WERI-Rb-1 (cell line): ENCODE measurements at places on chromosomes 6 and 20.
A peak's percentile ranks its signal among the peaks of the same experiment; 100 is the strongest.

DNA sequence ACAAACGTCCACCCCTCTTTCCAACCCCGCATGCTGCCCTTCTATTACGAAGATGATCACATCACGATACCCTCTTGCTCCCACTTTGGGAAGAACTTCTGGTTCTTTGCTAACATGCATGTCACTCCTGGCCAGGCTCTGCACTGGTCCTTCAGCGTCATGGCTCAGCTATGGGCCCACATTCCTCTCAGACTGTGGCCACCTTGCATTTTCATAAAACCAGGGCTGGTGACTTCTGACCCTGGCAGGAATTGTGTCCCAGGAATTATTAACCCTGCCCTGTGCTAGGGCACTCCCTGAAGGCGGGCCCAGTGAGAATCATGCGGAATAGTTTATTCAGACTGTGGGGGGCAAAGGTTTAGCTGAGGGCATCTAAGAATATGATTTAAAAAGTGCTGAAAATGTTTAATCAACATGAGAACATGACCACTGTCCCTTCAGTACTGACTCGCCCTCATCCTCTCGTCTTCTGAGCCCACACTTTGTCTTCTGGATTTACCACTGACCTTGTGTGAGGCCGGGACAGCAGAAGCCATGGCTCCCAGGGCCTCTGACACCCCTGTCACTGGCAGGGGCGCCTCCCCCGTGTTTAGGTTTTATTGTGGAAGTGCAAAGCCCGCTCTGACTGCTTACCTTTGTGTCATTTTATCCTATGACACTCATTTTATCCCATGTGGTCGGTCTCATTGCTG, 38.1 kb upstream of the THBS2 start:
- DNase-seq: no peak

GRCh38 chr6:35356391-35356790, 14.0 kb downstream of the PPARD start:
- no peak for DNase-seq

GRCh38 chr6:14844411-14844810, 401.5 kb upstream of the JARID2 start:
- no peak for DNase-seq

GRCh38 chr20:6914986-6915385, 147.5 kb downstream of the BMP2 start:
- no peak for DNase-seq

GRCh38 chr6:33812669-33813068, 8.9 kb upstream of the MLN start:
- no peak for DNase-seq

DNA sequence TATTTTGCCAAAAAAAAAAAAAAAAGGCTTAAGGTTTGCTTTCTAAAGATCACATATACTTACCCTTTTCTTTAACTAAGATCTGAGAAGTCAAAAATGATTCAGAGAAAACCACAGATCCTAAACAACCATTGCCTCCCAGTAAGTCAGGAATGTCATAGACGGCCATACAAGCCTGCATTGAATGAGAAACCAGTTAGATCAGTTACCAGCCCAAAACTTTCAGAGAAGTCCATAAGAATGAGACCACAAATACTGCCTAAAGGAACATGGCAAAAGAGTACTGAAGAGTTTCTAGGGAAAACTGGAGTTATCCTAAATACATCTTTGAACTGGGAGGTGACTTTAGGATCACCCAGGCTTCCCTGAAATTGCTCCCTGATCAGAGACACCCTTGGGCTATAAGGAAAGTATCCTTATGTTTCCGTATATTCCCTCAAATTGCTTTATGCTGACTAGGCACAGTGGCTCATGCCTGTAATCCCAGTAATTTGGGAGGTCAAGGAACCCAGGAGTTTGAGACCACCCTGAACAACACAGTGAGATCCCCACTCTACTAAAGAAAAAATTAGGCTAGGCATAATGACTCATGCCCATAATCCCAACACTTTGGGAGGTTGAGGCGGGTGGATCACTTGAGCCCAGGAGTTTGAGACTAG, 79.4 kb upstream of the SLC4A11 start:
- DNase-seq: no peak

DNA sequence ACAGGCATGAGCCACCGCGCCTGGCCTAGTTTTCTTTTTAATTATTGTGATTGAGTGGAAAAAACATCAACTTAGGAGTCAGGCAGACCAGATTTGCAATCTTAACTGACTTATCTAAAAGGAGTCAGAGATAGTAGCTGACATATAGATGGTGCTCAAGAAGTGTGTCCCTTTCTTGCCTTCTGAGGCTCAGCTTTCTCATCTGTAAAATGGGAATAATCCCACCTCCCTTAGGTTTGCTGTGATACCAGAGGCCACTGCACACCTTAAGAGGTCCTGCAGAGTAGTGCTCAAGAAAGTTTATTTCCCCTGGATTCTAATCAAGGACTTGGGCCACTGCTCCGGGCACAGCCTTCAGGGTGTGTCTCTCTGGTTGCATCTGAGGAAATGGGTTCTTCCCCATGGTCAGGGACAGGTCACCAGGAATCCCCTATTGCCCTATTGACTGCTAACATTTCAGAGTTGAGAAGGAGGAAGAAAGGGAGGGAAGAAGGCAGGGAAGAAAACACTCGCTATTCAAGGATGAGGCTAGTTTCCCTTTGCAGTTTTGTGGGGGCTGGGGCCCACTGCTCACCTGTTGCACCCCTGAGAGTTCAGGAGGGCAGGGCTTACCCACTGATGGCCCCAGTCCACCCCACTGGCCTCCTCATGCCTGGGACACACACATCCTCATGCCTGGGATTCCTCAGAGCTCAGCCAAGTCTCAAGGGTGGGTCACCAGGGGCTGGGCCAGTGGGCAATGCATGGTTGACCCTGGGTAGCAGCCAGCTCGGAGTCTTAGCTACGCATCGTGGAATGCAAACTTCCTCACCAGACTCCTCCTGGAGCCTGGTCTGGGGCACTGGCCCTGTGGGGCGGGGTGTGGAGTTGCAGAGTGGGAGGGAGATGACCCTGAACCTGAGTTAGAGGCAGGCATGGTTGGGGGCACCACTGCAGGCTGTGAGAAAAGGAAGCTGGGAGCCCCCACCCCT, 21.2 kb downstream of the C6orf132 start:
- no peak for DNase-seq

GRCh38 chr6:157172231-157172701, 151.1 kb downstream of the TMEM242 start:
- DNase-seq: no peak

DNA sequence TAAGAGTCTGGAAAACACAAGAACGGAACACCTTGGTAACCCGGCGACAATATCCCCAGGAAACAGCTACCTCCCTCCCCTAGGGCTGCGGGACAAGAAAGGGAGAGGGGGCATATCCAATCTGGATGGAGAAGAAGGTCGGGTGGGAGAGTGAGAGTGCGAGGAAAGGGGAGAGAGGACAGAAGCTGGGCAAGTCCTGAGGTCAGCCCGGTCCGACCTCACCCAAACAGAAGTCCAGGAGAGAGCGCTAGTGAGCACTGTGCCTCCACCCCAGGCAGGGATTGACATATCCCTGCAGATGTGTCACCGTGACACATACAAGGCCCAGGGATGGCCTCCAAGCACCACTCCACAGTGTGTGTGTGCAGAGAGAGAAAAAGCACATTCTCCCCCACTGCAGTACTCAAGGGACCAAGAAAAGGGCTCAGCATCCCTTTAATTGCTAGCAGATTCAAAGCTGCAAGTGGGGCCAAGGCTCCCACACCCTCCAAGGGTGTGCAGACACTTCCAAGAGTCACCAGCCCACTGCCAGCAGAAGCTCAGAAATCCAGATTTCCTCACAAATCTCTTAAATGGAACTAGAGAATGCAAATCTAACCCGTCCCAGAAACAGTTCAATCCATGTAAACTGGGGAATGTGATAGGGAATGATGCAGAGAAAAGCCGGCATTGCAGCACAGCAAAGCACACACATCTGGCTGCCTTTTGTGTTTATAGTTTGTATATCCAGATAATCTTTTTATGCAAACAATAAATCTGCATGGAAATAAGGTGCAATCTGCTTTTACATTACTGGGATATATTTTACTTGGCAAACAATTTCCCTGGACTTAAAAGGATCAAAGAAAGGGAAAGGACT, 3.1 kb downstream of the PXDC1 start:
- peak; percentile 88 for DNase-seq

GRCh38 chr20:48329676-48330664, 497.8 kb downstream of the PREX1 start:
- peak; percentile 67 for DNase-seq

- no peak for DNase-seq
Measured at GRCh38 chr6:31405996-31406395, 2.6 kb downstream of the MICA start.

DNA sequence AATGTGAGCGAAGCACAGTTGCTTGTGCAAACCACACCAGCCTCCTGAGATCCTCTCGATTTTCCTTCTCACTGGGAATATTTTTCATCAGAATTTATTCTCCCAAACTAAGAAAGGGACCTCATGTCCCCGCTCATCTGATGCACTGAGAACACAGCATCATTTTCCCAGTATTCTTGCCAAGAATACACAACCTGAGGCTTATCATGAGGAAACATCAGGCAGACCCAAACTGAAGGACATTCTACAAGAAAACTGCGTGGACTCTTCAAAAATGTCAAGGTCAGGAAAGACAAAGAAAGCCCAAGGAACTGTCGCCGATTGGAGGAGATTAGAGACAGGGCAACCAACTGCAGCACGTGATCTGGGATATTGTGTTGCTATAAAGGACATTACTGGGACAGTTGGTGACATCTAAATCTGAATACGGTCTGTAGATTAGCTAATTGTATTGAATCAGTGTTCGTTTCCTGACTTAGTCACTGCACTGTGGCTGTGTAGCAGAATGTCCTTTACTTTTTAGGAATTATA, 72.3 kb downstream of the SNX5 start:
- peak; percentile 22 for DNase-seq
